ENCODE measurements at places on chromosomes 1 and 21. TPM values are rescaled to one million over a fixed set of nuclear protein-coding genes. Genes with fewer than 3 reads are reported as not detected.

The WNT2B gene
- 0.10 TPM for total RNA-seq

The ARHGEF2 gene
- 222 TPM for total RNA-seq

The CHD5 gene
- 0.83 TPM for total RNA-seq

The TFF3 gene
- not detected for total RNA-seq

The MECR gene
- 34.5 TPM for total RNA-seq

The TMCO1 gene
- total RNA-seq, result 102 TPM

The MUTYH gene
- total RNA-seq, result 53.4 TPM

The OBSCN gene
- 15.0 TPM for total RNA-seq

The RIMKLA gene
- total RNA-seq, result 4.8 TPM

The S100A2 gene
- total RNA-seq, result 1.1 TPM

The CR2 gene
- total RNA-seq, result not detected

The EYA3 gene
- total RNA-seq, result 35.5 TPM

The PDC gene
- total RNA-seq, result not detected

The GNPAT gene
- 41.7 TPM for total RNA-seq

The FNDC5 gene
- not detected for total RNA-seq
